Ovary (tissue), 10 donors: ENCODE measurements at places on chromosomes 11 and 22. TPM values are rescaled to one million over a fixed set of nuclear protein-coding genes. Genes with fewer than 3 reads are reported as not detected.

- H3K4me3 ChIP-seq: no peak overlapping the region
- H3K4me1 ChIP-seq: no peaks in the 10 kb centered on the region
- no peak for DNase-seq
- H3K27ac ChIP-seq: no peak overlapping the region
Measured at GRCh38 chr11:103939694-103940093, 96.7 kb upstream of the DDI1 start.

DNA sequence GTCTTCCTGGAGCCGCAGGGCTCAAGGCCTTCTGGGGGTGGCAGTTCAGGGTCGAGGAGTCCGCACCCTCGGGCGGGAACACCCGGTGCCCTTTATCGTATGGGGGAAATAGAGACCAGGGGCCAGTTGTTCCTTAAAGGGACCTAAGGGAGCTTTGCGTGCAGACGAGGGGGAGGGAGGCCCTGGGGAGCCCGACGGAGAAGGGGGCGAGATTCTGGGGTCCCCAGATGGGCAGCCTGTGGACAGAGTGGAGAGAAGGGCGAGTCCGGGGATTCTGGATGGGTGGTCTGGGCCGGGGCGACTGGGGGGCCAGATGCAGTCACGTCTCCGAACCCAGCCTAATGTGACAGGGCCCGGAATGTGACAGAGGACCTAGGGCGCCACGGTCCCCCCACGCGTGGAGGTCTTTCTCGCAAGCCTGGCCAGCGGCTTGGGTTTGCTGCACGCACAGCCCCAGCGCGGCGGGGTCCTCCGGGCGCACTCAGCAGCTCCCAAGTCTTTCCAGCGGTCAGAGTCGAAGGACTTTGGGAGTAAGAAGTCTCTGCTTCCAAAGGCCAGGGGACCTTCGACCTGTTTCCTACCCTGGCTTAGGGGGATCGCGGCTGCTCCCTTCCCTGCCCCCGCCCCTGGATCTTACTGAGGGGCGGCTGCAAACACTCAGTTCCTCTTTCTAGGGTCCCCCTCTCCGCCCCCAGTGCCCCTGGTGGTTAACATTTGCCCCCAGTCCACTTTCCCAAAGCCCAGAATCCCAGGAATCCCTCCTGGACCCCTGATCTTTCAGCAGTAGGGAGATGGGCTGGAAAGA is 547 bp downstream of the TUBA8 start:
- H3K36me3 ChIP-seq: no peaks in the 10 kb centered on the region
- no peak for DNase-seq
- H3K27ac ChIP-seq: no peak overlapping the region
- H3K4me3 ChIP-seq: peak overlapping the region; percentile 45
- H3K4me1 ChIP-seq: peaks cover 14% of the 10 kb centered on the region
- H3K27me3 ChIP-seq: no peaks in the 10 kb centered on the region

PGA5 gene
- 0.69 TPM for total RNA-seq

GP1BB gene
- 9.3 TPM for total RNA-seq

SYNGR1 gene
- 33.7 TPM for total RNA-seq

CYP2D6 gene
- 1.3 TPM for total RNA-seq

DNA sequence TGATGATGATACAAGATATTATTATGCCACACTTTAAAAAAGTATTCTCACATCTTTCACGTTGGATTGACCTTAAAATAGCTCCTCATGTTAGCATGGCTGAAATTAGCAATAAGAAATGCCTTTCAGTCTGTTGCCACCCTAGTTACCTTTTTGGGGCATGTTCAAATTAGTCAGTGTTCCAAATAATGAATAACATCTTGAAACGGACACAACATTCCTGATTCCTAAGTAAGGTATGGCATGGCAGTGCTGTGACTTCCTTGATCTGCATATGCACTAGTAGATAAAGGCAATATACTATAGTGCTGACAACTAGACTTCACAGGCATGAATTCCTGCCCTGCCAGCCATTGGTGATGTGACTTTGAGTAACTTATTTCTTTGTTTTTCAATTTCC is 914.5 kb downstream of the METTL15 start:
- H3K4me1 ChIP-seq: no peaks in the 10 kb centered on the region
- H3K27me3 ChIP-seq: no peaks in the 10 kb centered on the region
- DNase-seq: no peak
- H3K27ac ChIP-seq: no peak overlapping the region
- no peak overlapping the region for H3K4me3 ChIP-seq
- H3K36me3 ChIP-seq: no peaks in the 10 kb centered on the region

GRCh38 chr11:35650006-35650405 is 12.6 kb upstream of the TRIM44 start:
- no peak overlapping the region for H3K4me3 ChIP-seq
- no peaks in the 10 kb centered on the region for H3K27me3 ChIP-seq
- no peaks in the 10 kb centered on the region for H3K4me1 ChIP-seq
- DNase-seq: no peak
- H3K27ac ChIP-seq: no peak overlapping the region

DNA sequence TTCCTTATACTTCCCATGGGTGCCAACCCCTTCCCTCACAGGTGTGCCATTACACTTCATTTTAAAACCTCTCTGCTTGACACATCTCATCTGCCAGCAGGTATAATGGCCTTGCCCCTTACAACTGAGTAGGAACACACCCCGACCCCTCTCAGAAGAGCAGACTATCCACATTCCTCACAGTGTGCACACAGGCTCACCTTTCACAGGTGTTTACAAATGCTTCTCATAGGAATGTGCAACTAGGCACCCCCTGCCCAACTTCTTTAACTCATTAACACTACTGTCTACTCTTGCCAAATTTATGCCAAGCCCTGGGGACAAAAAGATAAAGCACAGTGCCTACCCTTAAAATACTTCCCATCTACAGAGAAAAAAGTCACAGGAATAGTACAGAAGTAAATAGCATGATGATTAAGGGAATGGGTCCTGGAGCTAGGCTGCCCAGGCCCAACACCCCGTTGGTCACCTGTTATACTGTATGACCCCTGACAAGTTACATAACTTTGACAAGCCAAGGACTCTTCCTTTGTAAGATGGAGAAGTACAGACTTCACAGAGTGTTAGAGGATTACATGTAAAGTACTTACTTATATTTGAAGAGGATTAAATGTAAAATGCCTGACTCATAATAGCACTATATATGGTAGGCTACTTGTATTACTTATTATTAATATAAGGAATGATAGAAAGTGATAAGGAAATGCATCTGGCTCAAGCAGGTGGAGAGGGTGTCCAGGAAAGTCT is 15.2 kb downstream of the TRIM3 start:
- H3K27ac ChIP-seq: no peak overlapping the region
- DNase-seq: no peak
- no peaks in the 10 kb centered on the region for H3K36me3 ChIP-seq
- H3K4me3 ChIP-seq: no peak overlapping the region
- no peaks in the 10 kb centered on the region for H3K27me3 ChIP-seq

DNA sequence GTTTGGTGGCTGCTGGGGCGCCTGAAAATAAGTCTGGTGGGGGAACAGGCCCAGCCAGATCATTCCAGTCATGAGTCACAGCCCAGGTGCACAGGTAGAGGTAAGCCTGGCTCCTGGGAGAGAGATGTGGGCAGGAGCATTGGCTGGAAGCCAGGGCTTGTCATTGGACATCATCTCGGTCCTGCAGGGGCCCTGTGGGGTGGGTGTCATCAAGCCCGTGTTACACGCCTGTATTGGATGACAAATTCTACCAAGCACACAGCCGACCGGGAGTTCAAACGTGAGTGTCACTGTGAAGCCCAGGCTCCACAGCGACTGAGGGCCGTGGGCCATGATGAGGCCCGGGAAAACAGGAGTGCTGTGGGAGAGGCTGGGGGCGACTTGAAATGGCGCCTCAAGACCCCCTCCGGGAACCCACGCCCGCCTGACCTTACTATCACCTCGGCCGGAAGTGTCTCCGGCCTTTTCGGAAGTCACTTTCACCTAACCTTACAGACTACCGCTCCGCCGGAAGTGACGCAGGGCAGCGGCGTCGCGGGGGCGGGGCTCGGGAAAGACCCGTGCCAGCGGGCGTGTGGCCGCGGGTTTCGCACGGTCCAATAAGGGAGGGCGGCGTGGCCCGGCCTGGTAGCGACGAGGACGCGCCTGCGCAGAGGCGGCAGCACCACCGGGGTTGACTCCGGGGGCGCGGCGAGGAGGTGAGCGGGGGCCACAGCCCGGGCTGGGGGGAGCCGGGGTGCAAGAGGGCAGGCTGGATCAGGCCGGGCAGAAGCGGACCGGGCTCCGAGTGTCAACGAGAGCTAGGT is at the start of gene FKBP2:
TSS of gene FKBP2 (plus strand) at position 661 of the 806 bp plus-strand sequence. CDS start 1,293 bp downstream, outside the sequence.
- no peaks in the 10 kb centered on the region for H3K27me3 ChIP-seq
- no peaks in the 10 kb centered on the region for H3K36me3 ChIP-seq
- H3K27ac ChIP-seq: peak within 1 kb of the TSS; percentile 99
- peak; percentile 99 for DNase-seq
- H3K4me3 ChIP-seq: peak within 1 kb of the TSS; percentile 96
- peaks cover 8% of the 10 kb centered on the region for H3K4me1 ChIP-seq
